Activated T-helper 9 cell treated with anti-CD3 and anti-CD28 coated beads, Interleukin-2, amount 50 U/mL, for 16 hours (primary cell): ENCODE measurements at places on chromosomes 1 and 21.

- no peak for DNase-seq
Measured at GRCh38 chr21:28338701-28339305, 653.9 kb downstream of the LTN1 start.

DNA sequence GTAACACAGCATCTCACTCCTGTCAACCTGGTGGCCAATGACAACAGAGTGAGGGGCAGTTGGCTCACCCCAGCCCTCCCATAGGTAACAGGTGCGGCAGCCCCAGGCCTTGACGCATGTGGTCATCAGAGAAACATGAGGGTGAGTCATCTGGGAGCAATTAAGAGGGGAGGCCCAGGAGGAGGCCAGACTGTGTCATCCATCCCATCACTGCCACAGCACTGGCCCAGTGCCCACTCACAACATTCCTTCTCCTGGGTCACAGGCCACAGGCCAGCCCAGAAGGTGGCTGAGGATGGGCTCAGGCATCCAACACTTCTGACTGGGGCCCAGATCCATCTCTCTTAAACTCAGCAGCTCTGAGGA lies 17.1 kb downstream of the TEX35 start:
- no peak for DNase-seq

- no peak for DNase-seq
Measured at GRCh38 chr21:24994717-24995116, 612.6 kb downstream of the MRPL39 start.

GRCh38 chr1:94676686-94677085 lies 135.1 kb upstream of the F3 start:
- no peak for DNase-seq

DNA sequence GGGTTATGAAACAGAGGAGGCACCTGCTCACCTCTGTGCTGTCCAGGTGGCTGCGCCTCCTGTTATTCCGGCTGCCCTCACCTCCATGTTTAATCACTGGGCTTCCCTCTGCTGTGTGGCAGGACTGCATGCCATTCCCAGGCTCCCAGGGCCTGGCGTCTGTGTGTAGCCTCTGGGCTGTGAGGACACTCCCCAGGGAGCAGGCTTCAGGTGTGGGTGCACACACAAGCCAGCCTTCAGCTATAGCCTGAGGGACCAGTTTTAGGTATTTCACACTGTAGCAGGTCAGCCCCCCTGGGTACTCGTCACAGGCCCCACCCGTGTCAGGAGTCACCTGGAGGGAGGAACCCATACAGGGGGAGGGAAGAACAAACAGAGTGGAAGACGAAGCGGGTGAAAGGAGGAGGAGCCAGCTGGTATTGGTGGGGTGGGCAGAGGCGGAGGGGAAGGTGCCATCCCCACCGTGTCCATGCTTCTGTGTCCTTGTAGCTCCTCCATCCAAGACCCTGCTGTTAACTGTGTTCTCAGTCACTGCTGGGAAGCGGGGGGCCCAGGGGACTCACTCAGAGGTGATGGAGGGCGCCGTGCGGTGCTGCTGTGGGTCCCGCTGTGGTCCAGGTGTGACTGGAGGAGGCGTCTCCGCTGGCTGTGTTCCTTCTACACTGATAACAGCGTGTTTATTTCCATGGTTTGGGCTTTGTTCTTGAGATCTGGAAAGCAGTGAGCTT lies 158.6 kb downstream of the PGBD5 start:
- DNase-seq, result no peak

- no peak for DNase-seq
Measured at GRCh38 chr1:151964510-151964909, 29.1 kb downstream of the S100A10 start.

DNA sequence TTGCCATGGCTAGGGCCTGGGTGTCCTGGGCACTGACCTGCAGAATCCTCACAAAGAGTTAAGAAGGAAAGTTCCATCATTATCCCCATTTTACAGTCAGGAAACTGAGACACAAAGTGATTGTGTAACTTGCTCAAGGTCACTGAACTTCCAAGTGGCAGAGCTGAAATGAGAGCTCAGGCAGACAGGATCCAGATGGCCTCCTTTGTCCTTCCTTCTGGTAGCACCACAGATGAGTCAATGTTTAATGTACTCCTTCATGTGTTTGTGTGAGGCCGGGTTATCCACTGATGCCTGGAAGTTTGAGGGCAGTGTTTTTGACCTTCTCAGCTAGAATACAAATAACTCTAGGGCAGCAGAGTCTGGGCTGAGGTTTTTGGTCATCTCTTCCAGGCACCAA lies 207.0 kb downstream of the TNR start:
- DNase-seq, result no peak

- no peak for DNase-seq
Measured at GRCh38 chr1:110184446-110184845, 25.7 kb upstream of the KCNC4 start.
